ENCODE measurements at places on chromosomes 12 and 14.

- peak; percentile 86 for DNase-seq
These were observed 2.9 kb upstream of the SETD1B start for GRCh38 chr12:121800694-121801594.

- DNase-seq: peak; percentile 40
These were observed 58.0 kb downstream of the PAPLN start for GRCh38 chr14:73295198-73295796.

GRCh38 chr14:50796390-50796789 lies 34.6 kb downstream of the NIN start:
- no peak for DNase-seq

DNA sequence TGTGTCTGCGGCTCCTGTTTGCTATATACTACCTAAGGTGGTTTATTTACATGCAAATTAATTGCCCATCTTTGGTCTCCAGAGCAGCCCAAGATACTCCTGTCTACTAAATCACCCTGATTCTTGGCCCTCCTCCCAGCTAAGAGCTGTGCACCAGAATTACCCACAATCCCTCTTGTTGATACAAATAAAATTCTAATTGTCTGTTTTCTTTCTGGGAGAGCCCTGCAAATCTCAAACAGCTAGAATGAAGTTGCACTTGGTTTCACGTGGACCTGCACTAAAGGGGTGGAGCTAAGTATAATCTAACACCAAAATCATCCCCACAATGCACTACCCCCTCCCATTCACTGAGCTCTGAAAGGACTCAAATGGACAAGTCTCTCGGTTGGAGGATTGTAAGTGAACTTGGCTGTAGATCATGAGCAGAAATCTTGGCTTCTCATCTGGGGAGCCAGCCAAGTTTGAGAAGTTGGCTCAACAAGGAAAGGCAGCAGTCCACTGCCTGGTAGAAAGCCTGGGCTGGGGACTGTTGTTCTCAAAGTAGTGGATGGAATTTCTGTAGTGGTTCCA lies 6.6 kb downstream of the MAX start:
- peak; percentile 27 for DNase-seq

- DNase-seq: no peak
These were observed 155.5 kb downstream of the KIF21A start for GRCh38 chr12:39287409-39287808.

GRCh38 chr12:116040402-116040801 lies 237.1 kb downstream of the MED13L start:
- peak; percentile 37 for DNase-seq

GRCh38 chr12:48996794-48997718 lies 2.1 kb downstream of the DDN start:
- peak; percentile 78 for DNase-seq

- peak; percentile 83 for DNase-seq
These were observed 51.3 kb downstream of the ZNF664 start for GRCh38 chr12:124024263-124024678.

DNA sequence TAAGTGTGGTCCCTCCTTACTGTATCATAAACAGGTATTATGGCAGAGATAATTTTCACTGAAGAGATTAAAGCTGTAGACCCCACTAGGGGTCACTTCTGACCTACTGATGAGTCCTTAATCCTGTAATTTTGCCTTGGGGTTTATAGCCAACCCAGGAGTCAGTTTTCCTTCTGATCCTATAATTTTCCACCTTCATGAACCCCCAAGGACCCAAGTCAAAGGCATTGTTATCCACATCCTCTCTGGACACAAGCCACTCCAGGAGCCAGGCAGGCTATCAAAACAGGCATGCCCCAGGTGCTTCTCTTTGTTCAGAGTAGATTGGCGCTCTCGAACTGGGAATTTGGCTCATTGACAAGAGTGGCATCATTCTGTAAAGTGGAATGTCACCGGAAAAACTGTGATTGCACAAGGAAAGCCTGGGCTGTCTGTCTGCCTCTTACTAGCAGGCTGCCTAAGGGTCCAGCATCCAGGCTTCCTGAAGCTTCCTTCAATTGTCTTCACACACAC lies 1523.2 kb upstream of the FLRT2 start:
- DNase-seq: no peak

GRCh38 chr14:28784096-28785048 lies 17.8 kb downstream of the FOXG1 start:
- no peak for DNase-seq

DNA sequence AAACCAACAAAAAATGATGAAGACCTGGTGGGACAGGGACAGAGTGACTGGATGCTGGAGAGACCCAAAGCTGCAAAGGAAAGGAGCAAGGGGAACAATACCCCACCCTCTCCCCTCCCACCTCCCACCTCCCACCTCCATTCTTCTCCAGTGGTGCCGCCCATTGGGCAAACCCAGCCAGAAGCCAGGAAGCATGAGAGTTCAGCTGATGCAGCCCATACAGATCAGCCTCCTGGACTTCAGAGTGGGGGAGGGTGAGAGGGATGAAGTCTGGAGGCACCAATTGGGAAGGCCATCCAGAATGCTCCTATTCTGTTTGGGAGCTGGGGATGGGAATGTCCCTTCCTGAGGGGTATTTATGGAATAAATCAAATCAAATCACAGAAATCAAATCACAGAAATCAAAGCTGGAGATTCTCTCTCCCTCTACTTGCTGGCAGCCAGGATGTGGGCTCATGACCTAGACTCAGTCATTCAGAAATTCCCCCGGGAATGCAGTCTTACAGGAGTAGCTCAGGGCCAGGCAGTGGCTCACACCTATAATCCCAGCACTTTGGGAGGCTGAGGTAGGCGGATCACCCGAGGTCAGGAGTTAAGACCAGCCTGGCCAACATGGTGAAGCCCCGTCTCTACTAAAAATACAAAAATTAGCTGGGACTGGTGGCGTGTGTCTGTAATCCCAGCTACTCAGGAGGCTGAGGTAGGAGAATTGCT lies 31.1 kb downstream of the IRF2BPL start:
- peak; percentile 71 for DNase-seq

GRCh38 chr12:3559601-3560294 lies 68.7 kb downstream of the PRMT8 start:
- DNase-seq: no peak

- no peak for DNase-seq
These were observed 121.4 kb downstream of the ITPR2 start for GRCh38 chr12:26711569-26711968.

DNA sequence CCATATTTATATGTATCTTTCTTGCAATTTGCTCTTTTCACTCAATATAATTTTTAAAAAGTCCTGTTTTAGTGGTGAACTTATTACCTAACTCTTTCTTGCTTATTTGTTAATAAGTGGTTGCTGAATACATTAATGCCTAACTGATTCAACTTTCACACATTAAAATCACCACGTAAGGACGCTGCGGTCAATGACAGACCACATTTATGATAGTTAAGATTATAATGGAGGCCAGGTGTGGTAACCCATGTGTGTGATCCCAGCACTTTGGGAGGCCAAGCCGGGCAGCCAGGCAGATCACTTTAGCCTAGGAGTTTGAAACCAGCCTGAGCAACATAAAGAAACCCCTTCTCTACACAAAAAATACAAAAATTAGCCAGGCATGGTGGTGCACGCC lies 37.0 kb downstream of the WDR89 start:
- no peak for DNase-seq

GRCh38 chr12:38399711-38400206 lies 83.2 kb downstream of the ALG10B start:
- DNase-seq: no peak

DNA sequence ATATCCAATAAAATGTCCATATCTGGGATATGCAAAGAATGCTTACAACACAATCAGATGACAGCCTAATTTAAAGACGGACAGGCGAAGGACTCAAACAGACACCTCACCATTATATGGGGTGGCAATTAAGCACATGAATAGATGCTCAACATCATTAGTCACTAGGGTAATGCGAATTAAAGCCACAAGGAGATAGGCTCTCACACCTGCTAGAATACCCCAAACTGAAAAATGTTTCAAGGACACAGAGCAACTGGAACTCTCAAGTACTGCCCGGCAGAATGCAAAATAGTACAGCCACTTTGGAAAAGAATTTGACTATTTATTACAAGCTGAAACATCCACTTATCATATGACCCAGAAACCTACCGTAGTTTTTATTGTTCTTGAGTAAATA lies 42.9 kb downstream of the FERMT2 start:
- DNase-seq: no peak

DNA sequence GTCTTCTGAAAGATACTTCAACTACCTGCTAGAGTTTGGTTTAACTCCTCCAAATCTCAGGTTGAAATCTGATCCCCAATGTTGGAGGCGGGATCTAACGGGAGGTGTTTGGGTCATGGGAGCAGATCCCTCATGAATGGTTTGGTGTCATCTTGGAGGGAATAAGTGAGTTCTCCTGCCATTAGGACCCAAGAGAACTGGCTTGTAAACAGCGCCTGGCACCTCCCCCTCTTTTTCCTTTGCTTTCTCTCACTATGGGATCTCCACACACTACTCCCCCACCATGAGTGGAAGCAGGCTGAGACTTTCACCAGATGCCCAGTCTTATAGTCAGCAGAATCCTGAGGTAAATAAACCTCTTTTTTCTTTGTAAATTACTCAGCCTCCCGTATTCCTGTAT lies 2.5 kb downstream of the CNIH1 start:
- no peak for DNase-seq

- DNase-seq: no peak
These were observed 33.6 kb downstream of the CCDC91 start for GRCh38 chr12:28223858-28224257.

- DNase-seq: no peak
These were observed 78.4 kb upstream of the EEA1 start for GRCh38 chr12:93007544-93007943.

DNA sequence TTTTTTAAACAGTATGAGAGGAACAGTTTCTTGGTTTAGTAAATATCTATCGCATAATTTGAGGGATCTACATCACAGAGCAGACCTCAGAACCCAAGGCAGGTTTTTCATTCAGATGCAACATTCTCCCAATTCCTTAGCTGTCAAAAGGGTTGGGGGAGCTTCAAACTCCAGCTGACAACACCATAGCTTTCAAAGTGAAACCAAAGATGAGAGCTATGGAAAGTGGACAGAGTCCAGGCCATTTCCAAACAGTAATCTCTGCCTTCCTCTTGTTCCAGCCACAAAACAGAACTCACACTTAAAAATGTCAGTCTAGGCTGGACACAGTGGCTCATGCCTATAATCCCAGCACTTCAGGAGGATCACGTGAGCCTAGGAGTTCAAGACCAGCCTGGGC lies 87.8 kb downstream of the SPRING1 start:
- DNase-seq: no peak

DNA sequence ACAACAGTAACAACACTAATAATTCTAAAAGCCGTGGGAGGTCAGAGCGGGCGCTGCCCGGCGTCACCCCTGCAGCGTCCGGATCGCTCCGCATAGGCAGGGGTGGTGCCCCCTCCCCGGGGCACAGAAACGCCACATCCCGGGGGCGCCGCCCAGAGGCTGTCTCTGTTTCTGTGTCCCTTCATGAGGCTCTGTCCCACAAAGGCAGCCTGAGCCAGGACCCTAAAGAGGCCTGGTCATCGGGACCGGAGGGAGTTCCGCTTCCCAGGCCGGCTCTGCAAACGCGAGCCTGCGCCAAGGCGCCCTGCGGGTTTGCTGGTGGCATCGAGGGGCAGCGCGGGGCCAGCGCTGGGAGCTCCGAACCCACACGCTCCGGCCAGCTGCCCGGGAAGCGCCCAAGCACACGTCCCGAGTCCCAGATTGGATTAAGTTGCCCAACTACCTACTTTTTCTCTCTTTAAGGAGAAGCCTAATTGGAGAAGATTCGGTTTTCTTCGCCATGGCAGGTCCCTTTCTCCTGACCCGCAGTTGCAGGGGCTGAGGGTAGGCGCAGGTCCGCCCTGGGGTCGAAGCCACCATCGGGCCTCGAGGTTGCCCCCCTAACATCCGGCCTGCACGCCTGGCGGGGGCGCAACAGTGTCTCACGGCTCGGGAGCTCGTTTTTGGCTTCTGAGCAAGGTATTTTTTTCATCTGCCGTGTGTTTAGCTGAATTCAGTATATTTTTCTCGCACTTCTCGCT lies 421.7 kb downstream of the VRK1 start:
- DNase-seq: peak; percentile 15

All from fibroblast of skin of back (primary cell).